ENCODE measurements at places on chromosomes 11 and 22.

- DNase-seq = no peak
These were observed 262.7 kb downstream of the ETS1 start for GRCh38 chr11:128324531-128325141.

DNA sequence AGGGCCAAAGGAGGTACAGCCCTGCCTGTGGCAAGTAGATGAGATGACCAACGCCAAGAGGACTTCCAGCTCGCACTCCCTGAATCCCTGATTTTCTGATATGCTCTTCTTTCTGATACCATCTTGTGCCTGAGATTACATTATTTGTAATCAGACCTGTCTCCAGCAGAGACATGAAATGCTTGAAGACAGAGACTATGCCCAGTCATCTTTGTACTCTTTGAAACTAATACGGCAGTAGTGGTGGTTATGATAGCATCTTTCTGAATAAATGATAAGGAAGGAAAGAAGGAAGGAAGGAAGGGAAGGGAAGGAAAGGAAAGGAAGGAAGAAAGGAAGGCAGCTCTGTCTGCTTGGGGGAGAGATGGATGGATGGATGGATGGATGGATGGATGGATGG lies 27.8 kb downstream of the IL10RA start:
- no peak for DNase-seq

DNA sequence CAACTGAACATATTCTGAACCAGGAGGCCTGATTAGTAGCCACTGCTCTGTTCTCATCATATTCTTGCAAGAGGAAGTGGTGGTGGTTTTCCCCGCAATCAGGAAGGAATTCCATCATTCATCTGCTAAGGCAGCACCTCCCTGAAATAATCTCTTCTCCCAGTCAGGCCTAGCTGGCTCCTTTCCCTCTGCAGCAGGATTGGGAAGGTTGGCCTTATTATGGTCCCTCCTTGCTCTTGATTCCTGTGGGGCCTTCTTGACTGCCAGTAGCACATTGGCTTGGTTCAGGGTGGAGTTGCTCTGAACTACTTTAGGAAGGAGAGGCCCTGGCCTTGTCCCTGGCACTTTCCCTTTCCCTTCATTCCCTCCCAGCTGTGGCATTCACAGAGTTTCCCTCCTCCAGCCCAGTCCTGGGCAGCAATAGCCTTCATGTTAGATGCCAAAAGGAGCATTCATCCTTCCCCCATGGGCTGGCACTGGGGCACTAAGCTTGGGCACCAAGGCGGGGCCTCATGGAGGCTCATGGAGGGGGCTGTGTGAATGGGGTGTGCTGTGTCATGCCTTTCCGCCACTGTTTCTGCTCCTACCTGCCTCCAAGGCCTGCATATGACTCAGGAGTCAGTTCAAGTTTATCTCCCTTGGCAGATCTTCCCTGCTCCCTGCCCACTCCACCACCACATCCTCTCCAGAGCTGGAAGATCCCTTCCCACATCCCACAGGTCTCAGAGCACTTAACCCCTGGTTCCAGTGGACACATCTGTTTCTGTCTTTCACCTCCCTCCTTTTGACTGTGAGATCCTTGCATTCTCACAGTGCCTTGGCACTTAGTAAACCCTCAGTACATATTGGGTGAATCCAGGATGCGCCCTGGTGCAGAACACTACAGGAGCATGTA lies 27.6 kb upstream of the CD44 start:
- DNase-seq = no peak

GRCh38 chr11:824942-825341 lies 2.8 kb upstream of the CRACR2B start:
- DNase-seq = no peak

GRCh38 chr11:76832361-76832760 lies 28.4 kb upstream of the ACER3 start:
- no peak for DNase-seq

- DNase-seq = peak; percentile 12
These were observed 1.5 kb downstream of the OR5A1 start for GRCh38 chr11:59437770-59438169.

GRCh38 chr11:33713151-33713855 lies 12.7 kb upstream of the C11orf91 start:
- DNase-seq = no peak

- no peak for DNase-seq
These were observed 25.7 kb downstream of the ARHGEF17 start for GRCh38 chr11:73333640-73334383.

DNA sequence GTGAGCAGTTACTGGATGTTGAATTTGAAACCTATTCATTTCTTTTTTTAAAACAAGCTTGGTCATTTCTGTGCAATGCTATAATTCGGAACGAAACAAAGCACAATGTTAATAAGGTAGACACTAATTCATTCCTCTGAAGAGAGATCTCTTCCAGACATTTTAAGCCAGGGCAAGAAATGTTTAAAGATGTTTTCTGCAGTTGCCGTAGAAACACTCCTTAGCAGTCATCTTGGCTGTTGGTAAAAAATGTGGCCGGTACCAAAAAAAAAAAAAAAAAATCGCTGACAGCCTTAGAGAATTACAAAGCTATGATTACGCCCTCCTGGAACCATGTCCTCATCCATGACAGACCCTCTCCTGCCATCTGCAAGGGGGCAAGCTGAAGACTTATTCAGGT lies 66.4 kb upstream of the TTC12 start:
- no peak for DNase-seq

- DNase-seq = no peak
These were observed 8.7 kb upstream of the HIPK3 start for GRCh38 chr11:33248416-33248971.

GRCh38 chr11:35553021-35553420 lies 27.6 kb upstream of the PAMR1 start:
- DNase-seq = no peak

GRCh38 chr22:30008401-30008800 lies 71.9 kb upstream of the HORMAD2 start:
- DNase-seq = peak; percentile 72

- no peak for DNase-seq
These were observed 53.1 kb upstream of the SHISAL1 start for GRCh38 chr22:44365832-44366231.

DNA sequence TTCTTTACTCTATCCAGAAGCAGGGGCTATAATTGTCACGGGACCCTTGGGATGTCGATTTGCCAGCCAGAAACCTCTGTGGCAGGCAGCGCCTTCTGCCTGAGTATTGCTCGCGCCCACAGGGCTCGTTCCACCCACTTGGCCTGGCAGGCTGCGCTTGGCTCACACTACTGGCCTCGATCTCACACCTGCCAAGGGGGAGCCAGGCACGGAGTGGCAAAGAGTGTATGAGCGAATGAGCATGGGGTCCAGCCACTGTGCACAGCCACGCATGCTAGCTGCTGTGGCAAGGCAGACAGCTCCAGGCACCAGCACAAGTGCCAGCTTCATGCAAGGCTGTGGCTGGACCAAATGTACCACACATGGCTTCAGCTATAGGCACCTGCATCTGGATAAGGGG lies 599.8 kb downstream of the DLG2 start:
- no peak for DNase-seq

GRCh38 chr22:49969751-49970527 lies 9.4 kb downstream of the PIM3 start:
- no peak for DNase-seq

DNA sequence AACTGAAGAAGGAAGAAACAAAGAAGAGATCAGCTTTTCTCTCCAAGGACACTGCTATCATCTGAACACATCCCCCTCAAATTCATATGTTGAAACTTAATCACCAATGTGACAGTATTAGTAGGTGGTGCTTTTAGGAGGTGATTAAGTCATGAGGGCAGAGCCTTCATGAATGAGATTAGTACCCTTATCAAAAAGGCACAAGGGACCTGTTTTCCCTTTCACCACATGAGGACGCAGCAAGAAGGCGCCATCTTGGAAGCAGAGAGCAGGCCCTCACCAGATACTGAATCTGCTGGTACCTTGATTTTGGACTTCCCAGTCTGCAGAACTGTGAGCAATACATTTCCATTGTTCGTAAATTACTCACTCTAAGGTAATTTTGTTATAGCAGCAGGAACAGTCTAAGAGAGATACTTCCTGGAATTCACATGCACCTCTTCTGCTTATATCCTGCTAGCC lies 20.9 kb upstream of the CREB3L1 start:
- no peak for DNase-seq

DNA sequence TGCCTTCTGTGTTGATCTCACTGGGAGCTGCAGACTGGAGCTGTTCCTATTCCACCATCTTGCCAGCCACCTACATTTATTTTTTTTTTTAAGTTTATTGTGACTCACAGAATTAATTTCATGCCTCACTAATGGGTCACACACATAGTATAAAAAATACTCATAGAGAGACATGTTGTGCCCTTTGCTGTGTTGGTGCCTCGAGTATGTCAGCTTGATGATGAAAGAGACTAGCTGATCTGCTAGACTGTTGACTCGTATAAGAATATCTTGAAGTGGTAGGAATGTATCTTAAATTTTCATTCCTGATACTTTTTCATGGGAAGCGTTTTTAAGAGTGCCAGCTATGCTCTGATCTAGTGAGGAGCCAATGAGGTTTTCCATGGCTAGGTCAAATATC lies 28.6 kb upstream of the AMPD3 start:
- DNase-seq = no peak

DNA sequence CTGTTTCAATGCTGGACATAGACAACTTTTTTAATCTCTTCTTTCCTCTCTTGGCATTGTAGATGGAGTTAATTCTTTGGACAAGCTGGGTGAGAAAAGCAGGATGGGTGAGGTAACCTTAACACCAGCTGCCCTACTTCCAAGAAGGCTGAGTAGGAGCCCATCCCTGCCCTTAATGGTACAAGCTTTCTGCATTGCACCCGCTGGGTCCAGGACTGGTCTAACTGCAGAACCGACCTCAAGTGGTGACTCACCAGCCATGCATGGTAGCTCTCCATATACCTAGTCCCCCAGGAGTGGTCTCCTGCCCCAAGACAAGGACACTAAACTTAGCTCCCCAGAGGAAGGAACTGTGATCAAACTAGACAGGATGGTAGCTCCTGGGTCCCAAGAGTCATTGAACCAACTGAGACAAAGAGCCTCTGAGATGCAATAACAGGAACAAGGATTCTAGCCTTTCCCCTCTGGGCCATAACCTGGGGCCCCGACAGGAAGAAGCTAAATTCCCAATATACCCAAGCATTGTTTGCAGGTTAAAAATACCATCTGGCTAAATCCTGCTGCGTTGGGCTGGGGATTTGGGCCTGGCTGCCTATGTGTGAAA lies 32.1 kb downstream of the RPL27A start:
- no peak for DNase-seq

DNA sequence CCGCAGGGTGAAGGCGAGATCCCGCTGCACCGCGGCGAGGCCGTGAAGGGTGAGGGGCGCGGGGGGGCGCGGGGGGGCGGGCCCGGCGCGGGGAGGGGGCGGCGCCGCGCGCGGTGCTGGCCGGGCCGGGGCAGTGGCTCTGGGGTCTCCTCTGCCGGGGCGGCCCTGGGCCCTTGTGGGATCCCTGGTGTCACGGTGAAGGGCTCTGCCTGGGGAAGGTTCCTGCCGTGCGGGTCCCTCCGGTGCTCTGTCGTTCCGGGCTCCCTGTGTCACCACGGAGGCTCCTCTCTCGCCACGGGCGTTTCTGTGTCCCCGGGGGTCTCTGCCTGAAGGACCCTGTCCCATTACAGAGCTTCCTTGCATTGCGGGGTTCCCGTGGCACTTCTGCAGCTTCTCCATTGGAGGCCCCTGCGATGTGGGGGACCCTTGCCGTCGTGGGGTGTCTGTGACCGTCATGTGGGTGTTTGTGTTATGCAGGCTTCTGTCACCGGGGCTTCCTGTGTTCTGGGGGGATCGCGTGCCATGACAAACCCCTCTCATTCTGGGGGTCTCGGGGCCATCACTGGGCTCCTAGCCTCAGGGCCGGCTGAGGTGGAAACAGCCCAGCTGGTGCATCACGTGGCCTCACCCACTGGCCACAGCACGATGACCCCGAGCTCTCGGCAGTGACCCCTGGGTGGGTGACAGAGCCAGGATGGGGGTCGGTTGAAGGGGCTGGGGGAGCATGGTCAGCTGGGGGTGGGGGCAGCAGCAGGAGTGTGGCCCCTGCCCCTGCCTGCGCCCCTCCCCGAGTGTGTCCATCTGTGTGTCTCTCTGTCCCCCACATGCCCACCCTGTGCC lies 25.3 kb downstream of the SHANK3 start:
- no peak for DNase-seq

- DNase-seq = no peak
These were observed 22.3 kb downstream of the SPON1 start for GRCh38 chr11:13984616-13985450.

DNA sequence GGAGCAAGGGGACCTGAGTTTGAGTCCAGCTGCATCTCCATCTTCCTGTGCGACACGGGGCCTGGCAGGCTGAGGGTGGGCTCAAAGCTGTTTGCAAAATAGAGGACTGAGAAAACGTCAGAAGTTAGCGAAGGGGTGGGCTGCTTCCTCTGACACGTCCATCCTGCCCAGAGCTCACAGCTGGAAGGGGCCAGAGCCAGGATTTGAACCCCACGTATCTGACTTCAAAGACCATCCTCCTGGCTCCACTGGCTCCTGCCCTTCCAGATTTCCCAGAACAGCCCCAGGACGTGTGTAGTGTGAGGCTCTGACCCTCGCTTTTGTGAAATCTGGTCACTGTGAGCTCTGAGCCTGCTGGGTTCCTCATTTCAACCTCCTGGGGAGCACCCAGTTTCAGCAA lies 56.3 kb downstream of the CD82 start:
- no peak for DNase-seq

DNA sequence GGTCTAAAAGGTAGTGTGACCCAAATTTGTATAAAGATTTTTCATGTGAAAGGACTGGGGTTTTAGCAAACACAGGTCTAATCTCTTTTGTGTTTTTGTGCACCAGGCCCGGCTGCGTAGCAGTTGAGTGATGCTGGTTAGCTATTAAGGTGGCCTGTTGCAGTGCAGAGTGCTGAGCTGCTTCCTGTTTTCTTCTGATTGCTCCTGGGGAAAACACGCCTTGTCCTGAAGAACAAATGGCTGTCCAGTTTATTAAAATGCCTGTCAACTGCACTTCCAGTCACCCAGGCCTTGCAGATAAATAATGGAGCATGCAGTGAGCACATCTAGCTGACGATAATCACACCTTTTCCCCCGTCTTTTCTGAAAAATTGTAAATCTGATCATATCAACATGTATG lies 1.8 kb downstream of the SRSF8 start:
- peak; percentile 94 for DNase-seq

GRCh38 chr11:83566950-83567349 lies 280.8 kb upstream of the CCDC90B start:
- no peak for DNase-seq

GRCh38 chr11:16126362-16126761 lies 230.0 kb downstream of the SOX6 start:
- DNase-seq = peak; percentile 20

DNA sequence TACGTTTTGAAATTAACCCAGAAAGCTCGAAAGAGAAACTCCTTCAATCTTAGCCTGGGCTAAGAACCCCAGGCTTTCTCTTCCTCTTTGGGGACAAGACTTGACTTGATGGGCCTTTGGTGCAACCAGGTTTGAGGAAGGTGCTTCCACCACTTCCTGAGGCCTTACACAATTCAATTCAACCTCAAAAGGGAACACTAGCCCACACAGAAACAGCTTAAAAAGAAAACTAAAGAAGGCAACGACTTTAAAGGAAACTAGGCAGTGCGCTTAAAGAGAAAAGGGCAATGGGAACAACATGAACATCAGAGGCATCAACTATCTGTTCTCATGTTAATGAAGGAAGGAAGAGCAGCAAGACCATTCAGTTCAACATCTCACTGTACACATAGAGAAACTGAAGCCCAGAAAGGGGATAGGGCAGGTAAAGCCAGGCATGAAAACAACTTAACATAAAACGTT lies 24.8 kb downstream of the PAK1 start:
- no peak for DNase-seq

Data from HAP-1 (cell line).